ENCODE measurements at places on chromosomes 3 and 15. TPM values are rescaled to one million over a fixed set of nuclear protein-coding genes. Genes with fewer than 3 reads are reported as not detected.
A peak's percentile ranks its signal among the peaks of the same experiment; 100 is the strongest.

The CADM2 gene
- not detected for total RNA-seq

The ZCWPW2 gene
- total RNA-seq = 1.7 TPM

The RAD51 gene
- total RNA-seq = 12.1 TPM

The NME9 gene
- total RNA-seq = not detected

The GOLGA6B gene
- total RNA-seq = not detected

GRCh38 chr3:120348065-120348990 lies 826 bp downstream of the LRRC58 start:
- DNase-seq = peak; percentile 35

- no peak for DNase-seq
These were observed 285.0 kb upstream of the ADAMTS9 start for GRCh38 chr3:64972793-64973192.

GRCh38 chr3:30199855-30200254 lies 406.5 kb upstream of the TGFBR2 start:
- DNase-seq = peak; percentile 45

All from fibroblast of the aortic adventitia (primary cell).